GM13976 (cell line): ENCODE measurements at places on chromosomes 7 and 10.

- no peak for DNase-seq
Observed at GRCh38 chr10:83212632-83213334, 926.5 kb upstream of the GHITM start.

- DNase-seq = no peak
Observed at GRCh38 chr10:86824151-86824550, 67.7 kb downstream of the BMPR1A start.

- DNase-seq = no peak
Observed at GRCh38 chr7:20574784-20575720, 40.4 kb upstream of the ABCB5 start.

- no peak for DNase-seq
Observed at GRCh38 chr10:131571346-131571745, 259.8 kb upstream of the TCERG1L start.

- DNase-seq = no peak
Observed at GRCh38 chr7:113787106-113787505, 131.7 kb downstream of the PPP1R3A start.

GRCh38 chr7:26403640-26404039 is 112.0 kb downstream of the SNX10 start:
- DNase-seq = no peak

DNA sequence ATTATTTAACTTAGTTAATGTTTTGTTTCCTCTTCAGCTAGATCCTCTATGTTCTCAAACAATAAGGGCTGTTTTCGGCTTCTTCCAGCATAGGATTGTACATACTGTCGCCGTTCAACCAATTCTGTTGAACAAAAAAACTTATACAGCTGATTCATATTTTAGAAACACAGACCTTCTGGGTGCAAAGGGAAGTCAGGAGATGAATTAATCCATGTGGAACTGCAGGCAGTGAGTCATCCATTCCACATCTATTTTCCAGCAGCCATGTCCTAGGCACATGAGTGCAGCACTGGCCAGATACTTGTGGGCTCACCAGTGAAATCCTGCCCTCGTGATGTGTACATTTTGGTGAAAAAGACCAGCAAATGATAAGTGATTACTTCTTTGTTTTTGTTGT is 163.2 kb downstream of the JAZF1 start:
- DNase-seq = no peak

GRCh38 chr10:57657164-57657765 is 610.4 kb downstream of the IPMK start:
- peak; percentile 32 for DNase-seq
